ENCODE measurements at places on chromosomes 12 and 14.

DNA sequence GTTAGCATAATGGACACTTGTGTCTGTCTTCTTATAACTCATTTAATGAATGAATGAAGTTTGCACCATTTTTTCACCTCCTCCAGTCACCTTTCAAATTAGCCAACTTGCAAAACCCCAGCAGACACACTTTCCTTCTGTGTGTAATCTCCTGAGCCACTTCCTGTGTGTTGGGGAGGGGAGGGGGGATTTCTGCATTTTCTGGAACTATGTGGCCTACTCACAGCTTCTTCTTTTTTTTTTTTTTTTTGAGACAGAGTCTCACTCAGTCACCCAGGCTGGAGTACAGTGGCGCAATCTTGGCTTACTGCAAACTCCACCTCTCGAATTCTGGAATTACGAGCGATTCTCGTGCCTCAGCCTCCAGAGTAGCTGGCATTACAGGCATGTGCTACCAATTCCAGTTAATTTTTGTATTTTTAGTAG is 4.1 kb upstream of the SERPINA1 start:
- no peak for DNase-seq

DNA sequence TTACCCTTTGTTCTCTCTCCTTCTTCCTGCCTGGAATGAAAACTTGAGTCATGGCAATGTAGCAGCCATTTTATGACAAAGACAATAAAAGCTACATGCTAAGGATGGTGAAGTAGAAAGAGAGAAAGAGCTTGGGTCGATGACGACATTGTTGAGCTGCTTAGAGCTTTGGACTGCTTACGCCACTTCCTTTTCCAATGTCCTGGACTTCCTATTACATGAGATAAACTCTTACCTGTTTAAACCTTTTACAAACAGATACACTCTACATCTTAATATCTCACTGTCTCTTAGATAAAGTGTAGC is 70.1 kb downstream of the PEBP1 start:
- no peak for DNase-seq

DNA sequence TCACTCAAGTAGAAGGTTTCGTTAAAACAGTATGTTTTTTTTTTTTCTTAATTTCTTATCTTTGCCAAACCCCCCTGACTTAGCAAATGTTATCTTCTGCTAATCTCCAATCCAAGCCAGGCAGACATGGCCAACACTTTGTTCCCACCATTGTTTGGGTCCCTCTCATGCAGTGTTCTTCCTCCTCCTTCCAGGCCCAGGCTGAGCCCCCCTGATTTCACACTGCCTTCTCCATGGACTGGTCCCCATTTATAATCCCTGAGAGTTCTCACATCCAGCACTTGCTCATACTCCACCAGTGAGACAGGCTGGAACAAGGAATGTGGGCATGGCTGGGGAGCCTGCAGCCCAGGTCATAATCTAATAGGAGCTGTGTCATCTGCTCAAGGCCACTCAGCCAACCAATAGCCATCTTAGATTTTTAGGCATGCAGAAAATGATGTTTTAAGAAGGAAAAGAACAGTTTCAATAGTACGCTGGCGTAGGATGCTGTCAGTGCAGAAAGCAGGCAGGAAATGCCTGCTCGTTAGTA is 238.4 kb upstream of the CCDC196 start:
- DNase-seq: no peak

DNA sequence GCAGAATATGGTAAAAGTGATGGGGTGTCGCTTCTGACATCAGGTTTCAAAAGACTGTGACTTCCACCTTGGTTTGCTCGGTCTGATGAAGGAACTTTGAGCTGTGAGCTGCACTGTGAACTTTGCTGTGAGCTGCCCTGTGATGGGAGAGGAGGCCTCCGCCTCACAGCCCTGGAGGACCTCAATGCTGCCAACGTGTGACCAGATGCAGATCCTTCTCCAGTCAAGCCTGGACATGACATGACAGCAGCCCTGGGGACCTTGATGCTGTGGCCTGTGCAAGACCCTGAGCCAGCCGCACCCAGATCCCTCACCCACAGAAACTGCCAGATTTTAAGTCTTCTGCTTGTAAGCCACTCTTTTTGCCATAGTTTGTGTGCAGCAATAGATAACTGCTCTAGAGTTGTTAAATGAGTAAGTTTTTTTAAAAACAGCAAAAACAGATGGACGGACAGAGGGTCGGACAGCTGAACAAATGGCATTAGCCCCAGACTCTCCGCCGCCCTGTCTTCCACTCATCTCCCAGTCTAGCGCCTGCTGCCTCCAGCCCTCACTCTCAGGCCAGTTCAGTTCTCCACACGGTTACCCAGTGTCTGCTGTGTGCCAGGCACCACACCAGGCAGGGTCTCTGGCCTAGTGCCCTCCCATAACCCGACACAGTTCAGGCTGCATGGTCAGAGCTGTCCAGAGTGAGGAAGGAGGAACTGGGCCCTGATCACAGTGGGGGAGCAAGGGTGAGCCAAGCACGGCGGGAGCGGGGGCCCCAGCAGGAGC is 13.1 kb upstream of the LRTM2 start:
- DNase-seq: no peak

Measured in SHP77 (cell line).